ENCODE measurements at places on chromosomes 12 and 14.

- no peak for DNase-seq
These were observed 37.0 kb upstream of the BAZ1A start for GRCh38 chr14:34912182-34912581.

- peak; percentile 3 for DNase-seq
These were observed 7.7 kb upstream of the TMEM132D start for GRCh38 chr12:129911428-129912049.

GRCh38 chr14:36362648-36363047 lies 42.2 kb upstream of the MBIP start:
- DNase-seq = no peak

DNA sequence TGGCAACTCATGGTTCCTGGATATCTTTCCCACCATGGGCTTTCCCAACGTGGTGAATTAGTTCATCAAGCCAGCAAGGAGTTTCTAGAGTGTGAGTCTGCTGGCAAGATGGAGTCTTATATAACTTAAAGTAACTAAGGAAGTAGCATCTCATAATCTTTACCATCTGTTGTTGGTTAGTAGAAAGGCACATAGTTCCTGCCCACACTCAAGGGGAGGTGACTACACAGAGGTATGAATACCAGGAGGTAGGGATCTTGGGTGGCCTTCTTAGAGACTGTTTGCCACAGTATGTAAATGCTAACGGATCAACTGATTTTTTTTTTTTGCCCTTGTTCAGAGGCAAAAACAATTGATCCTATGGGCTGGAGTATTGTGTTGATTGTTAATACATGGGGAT lies 446.9 kb downstream of the ATP23 start:
- DNase-seq = no peak

GRCh38 chr14:90699016-90699415 lies 117.2 kb downstream of the TTC7B start:
- no peak for DNase-seq

DNA sequence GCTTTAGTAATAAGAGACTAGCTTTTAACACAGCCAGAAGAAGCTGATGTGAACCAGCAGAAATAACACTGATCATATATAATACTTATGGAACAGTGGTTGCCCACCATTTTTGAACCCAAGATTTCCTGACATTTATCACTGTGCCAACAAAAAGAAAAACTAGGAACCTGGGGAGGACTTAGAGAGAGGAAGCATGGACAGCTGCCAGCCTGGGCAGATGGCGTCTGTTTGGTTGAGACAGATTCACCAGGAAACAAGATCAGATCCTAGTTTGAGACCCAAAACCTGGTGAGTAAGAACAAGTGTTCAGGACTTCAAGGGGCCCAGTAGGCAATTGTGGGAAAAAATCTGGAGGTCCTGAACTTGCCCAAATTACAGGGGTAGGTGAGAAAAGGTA lies 95.3 kb downstream of the BICD1 start:
- no peak for DNase-seq

- no peak for DNase-seq
These were observed 122.4 kb downstream of the ANO6 start for GRCh38 chr12:45338272-45338671.

GRCh38 chr14:105247715-105248367 lies 492 bp upstream of the BTBD6 start:
- no peak for DNase-seq

DNA sequence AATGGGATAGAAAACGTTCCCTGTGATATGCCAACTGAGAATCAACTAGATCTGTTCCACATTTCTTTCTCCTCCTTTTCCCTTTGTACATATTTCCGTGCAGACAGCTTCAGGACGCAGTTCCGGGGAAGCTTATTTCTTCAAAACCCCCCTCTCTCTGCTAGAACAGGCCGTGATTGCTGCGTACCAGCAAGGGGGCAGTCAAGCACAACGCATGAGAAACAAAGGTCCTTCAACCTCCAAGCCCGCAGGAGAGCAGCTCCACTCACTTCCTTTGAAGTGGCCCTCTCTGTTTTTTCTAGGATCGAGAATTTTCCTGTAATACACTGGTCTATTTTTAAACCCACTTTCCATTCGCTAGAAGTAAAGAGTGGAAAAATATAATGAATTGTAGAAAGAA lies 80.8 kb downstream of the ZNF664 start:
- DNase-seq = no peak

- DNase-seq = no peak
These were observed 1.6 kb downstream of the ZFYVE26 start for GRCh38 chr14:67814821-67815220.

DNA sequence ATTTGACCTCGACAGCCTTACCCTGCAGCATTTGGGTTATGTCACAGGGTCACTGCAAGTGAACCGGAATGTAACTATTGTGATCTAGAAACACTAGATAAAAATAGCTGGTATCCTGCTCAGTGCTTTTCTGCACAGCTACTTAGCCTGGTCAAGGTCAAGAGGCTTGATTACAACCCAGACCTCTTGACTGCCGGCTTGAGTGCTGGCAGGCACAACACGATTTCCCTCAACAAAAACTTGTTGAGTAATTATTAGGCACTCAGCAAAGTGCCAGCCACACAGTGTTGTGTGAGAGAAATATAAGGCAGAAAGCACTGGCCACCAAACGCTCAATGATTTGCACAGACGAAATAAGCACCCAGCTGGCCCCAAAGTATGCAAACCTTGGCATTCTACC lies 156.7 kb downstream of the NUAK1 start:
- DNase-seq = no peak

Data from CD4-positive, alpha-beta T cell treated with Interleukin-17A for 1 hour (primary cell).